ENCODE measurements at places on chromosomes 3 and 15.
A peak's percentile ranks its signal among the peaks of the same experiment; 100 is the strongest.

GRCh38 chr15:83324799-83325198 is 40.3 kb upstream of the BNC1 start:
- no peak for DNase-seq

- DNase-seq, result peak; percentile 91
Measured at GRCh38 chr3:49465270-49466034, 4.6 kb upstream of the DAG1 start.

DNA sequence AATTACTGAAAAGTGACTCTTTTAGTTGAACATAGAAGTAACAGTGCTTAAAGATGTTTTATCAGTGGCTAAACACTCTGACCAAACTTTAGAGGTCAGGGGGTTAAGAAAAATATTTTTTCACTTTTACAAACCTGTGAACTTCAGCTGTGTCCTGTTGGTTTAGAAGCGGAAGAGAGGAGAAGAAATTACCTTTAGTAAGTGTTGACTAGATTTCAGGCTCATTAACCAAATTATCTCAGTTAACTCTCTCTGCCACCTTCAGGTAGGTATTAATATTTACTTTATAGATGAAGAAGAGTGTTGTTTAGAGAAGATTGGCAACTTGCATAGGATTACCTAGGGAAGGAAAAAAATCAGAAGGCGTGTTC is 151.9 kb upstream of the CMC1 start:
- no peak for DNase-seq

GRCh38 chr3:118809696-118810498 is 224.7 kb downstream of the IGSF11 start:
- no peak for DNase-seq

DNA sequence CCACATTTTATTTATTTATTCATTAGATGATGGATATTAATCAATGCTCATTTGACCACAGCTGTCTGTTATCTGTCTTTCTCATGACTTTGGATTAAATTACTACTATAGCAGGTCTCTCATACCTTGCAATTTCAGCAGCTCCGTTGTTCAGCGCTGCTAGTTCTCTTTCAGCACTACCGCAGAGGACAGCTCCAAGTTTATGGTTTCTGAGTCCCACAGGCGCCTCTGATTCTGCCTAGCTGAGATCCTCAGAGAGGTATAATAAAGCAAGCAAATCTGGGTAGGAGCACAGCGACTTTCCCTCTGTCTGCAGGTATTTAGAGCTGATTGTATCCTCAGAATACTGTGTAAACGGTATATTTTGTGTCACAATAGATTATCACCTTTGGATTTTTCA is 204.9 kb downstream of the CNTN4 start:
- DNase-seq, result peak; percentile 48

- DNase-seq, result no peak
Measured at GRCh38 chr3:190059242-190059590, 61.5 kb downstream of the P3H2 start.

DNA sequence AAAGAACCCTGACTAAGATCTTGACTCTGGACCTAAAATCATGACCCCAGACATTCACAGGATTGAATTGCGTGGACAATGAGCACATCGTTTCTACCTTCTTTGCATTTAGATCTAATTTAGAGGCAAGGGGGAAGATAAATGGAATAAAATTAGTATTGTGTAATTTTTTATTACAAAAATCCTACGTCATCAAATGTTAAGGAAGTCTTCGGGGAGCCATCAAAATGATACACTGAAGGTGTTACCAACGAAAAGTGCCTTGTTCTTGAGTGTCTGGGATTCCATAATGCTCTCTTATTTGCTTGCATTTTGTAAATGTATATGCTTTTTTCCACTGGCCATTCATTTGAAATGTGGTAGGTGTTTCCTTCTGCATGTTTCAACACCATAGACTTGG is 52.8 kb upstream of the C3orf49 start:
- DNase-seq, result no peak

GRCh38 chr3:30810625-30811024 is 83.8 kb downstream of the GADL1 start:
- DNase-seq, result no peak

- no peak for DNase-seq
Measured at GRCh38 chr3:56219894-56220805, 248.1 kb downstream of the ERC2 start.

- no peak for DNase-seq
Measured at GRCh38 chr15:71259866-71260265, 144.6 kb downstream of the THSD4 start.

- peak; percentile 56 for DNase-seq
Measured at GRCh38 chr15:89496155-89497098, at the start of gene RHCG. RHCG (minus strand) TSS chr15:89496583; CDS start chr15:89496544, 39 bp downstream.

- DNase-seq, result no peak
Measured at GRCh38 chr15:89967881-89968280, 33.2 kb upstream of the ZNF710 start.

DNA sequence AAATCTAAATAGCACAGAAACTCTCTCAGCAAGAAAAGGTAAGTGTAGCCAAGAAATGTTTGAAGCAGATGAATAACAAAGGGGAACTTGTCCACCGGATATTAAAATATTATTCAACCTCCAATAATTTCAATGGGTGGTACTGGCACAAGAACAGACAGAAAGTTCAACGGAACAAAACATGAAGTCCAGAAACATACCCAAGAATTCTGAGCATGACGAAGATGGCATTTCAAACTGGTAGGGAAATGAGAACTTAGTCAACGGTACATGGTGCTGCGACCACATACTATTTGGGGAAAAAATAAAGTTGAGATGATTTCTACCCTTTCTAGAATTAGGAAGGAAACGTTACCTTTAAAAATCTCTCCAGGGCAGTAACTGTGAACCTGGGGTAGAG is 5.5 kb downstream of the CHSY1 start:
- no peak for DNase-seq

- DNase-seq, result no peak
Measured at GRCh38 chr3:103991-104390, 92.6 kb upstream of the CHL1 start.

- no peak for DNase-seq
Measured at GRCh38 chr3:113117511-113118234, 93.7 kb upstream of the BOC start.

- DNase-seq, result no peak
Measured at GRCh38 chr15:27871078-27871901, 227.8 kb downstream of the OCA2 start.

GRCh38 chr3:99651531-99651930 is 13.1 kb downstream of the COL8A1 start:
- no peak for DNase-seq

GRCh38 chr3:127029658-127030507 is 47.0 kb downstream of the PLXNA1 start:
- no peak for DNase-seq

DNA sequence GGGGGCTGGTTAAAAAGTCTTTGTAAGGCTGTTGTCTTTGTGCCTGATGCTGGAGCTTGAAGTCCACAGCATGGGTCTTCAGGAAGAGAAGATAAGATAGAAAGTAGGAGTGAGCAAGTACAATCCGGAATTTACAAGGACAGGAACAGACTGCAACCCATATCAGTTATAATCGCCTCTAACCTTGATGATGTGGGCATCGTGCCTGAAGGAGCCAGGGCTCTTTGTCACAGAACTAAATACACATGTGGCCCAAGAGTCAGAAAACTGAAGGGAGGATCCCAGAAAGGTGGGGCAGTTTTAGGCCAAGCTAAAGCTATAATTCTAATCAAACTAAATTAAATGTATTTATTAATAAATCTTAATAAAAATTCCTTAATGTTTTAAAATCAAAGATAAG is 132.2 kb downstream of the TMCO5A start:
- peak; percentile 55 for DNase-seq

DNA sequence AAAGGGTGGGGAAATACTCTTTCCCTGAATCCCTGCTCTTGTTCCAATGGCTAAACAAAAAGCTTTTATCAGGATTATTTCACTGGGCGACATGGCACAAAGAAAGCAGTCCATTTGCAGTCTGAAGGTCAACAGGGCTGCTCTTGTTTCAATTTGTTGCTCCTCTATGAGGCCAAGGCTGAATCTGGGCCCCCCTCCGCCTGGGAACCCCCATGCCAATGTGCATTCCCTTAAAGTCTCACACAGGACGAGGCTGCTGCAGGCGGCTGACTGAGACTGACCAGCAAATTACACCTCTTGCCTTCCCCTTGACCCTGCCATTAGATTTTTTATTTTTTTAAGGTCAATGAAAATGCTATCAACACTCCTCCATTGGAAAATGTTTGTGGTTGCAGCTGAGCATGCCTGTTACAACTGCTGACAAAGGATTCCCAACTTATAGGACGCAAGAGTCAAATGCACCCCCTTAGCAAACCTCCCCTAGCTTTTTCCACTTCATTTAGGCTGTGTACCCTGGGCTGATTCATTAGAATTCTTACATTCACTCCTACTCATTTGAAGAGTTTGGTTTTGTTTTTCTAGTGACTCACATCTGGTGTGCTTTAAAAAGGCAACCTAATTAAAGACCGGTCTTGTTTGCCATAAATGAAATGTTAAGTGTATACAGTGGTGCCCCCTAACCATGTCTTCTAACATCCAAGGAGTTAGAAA is 60.8 kb upstream of the ARHGEF3 start:
- DNase-seq, result peak; percentile 86
